Right kidney (tissue), 9 donors: ENCODE measurements at places on chromosomes 11 and 22.
A peak's percentile ranks its signal among the peaks of the same experiment; 100 is the strongest.

GRCh38 chr11:4682623-4683419 lies 14.8 kb downstream of the OR51E2 start:
- no peak for DNase-seq

GRCh38 chr22:44449061-44449682 lies 48.9 kb downstream of the RTL6 start:
- DNase-seq, result no peak

DNA sequence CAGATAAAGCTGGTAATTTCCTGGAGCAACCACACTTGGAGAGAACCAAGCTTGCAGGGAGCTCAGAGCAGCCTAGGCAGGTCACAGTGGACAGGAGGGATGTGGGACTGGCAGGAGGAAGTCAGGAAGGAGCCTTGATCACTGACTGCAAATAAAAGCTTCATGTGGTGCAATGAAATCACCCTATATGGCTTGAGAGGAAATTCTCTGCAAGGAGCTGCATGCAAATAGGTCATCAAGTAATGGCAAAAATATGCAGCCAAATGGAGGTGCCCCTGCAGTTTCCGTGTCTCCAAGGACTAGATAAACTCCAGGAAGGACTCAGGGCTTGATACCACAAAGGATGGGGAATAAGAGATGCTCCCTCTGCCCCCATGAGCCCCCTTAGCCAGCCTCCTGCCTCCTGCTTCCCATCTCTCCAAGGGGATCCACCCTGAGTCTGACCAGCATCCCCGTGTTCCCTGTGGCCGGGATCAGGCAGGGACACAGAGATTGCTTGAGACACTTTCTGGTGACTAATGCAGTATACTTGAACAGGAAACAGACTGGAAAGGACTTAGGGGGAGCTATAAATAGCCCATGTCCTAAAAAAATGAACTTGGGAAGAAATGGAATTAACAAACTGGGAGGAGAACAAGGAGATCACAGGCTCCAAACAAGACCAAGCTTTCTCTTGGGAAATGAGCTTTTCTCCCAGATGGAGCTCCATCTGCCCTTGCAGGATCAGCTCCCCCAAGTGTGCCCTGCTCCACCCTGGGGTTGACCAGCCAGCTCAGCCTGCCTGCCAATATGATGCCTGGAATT lies 23.9 kb upstream of the MICAL2 start:
- no peak for DNase-seq

DNA sequence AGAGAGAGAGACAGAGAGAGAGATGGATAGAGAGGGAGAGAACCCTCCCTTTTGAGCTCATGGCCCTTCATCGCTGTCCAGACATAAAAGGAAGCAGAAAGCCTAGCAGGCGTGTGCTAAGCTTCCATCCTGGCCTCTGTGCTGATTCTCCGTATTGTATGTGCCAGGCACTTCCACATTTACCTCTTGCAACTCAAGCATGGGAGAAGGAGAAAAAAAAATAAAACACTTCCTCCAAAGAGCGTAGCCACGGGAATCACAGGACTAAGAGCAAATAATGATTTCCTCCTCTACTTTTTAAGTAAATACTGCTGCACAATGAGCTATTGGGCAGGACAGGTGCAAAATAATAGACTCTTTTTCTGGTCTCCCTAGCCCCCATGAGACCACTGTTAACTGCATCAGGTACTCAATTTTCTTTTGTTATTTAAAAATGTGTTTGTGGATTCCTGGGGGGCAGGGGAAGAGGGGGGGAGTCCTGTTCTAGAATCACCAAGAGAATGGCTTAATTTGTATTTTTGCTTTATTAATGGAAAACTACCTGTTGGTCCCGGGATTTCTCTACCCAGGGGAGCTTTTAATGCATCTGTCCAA lies 154.3 kb downstream of the NXPE2 start:
- DNase-seq, result no peak

- no peak for DNase-seq
Measured at GRCh38 chr11:81897639-81898038, 836.0 kb downstream of the FAM181B start.

GRCh38 chr11:2097356-2097997 lies 41.7 kb downstream of the IGF2 start:
- peak; percentile 82 for DNase-seq

- peak; percentile 35 for DNase-seq
Measured at GRCh38 chr11:20617346-20618005, 18.1 kb downstream of the SLC6A5 start.

DNA sequence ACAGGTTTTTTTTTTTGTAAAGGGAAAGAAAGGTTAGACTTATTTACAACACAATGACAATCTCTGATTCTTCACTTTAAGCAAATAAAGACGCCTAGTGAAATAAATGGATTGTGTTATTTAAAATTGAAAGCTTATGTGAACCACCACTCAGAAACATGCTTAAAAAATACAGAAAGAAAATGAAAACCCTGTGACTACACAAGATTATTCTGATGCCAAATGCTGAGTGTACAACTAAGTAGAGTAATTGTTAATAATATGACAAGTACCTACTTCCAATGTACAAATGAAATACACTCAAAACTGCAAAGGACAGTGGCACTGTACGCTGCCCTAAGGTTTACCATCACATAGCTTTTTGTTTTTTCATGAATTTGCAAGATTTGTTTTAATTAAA lies 1.0 kb downstream of the BLID start:
- no peak for DNase-seq

GRCh38 chr11:117481885-117482284 lies 154.2 kb downstream of the CEP164 start:
- no peak for DNase-seq

DNA sequence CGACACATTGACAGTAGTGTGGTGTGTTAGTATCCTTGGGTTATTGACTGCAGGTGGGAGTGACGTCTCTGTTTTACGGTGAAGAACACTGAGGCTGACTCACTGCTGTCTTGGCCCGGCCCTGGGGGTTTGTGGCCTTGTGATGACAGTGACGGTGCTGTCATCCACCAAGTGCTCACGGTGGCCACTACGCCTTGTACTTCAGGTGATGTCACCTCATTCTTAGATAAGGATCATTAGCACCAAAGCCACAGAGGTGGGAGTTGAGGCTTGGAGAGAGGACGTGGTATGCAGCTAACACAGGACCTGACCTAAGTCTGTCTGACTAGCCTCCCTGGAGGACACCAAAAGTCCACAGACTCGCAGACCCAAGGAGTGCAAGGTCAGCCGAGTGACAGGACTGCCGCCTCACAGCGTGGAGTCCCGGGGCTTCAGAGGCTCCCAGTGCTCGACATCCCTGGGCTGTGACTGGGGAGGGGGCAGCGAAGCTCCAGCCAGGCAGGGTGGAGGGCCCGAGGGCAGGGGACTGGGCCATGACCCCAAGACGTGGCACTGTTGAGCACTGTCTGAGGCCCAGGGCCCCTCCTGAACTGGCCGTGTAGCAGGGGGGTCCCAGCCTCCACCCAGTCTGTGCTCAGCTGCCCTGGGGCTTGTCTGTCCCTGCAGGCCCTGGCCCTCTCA lies 56.5 kb downstream of the NAT10 start:
- no peak for DNase-seq

- DNase-seq, result no peak
Measured at GRCh38 chr22:35092406-35092805, 26.4 kb downstream of the ISX start.

DNA sequence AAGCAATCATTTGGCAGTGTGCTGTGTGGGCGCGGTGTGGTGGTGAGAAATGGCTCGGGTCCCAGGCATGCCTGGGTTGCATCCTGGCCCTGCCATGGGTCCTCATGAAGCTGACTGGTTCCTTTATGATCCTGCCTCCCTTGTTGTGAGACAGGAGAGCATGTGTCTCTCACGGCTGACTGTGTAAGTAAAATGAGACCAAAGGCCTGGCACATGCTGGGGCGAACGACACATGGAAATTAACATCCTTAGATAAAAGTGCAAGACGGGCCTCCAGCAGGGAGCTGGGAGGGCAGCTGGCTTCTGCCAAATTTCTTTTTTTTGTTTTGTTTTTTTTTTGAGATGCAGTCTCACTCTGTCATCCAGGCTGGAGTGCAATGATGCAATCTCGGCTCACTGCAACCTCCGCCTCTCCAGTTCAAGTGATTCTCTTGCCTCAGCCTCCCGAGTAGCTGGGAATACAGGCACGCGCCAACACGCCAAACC lies 9.4 kb upstream of the FBLN1 start:
- no peak for DNase-seq

- DNase-seq, result no peak
Measured at GRCh38 chr11:30579415-30580175, 6.6 kb downstream of the MPPED2 start.

DNA sequence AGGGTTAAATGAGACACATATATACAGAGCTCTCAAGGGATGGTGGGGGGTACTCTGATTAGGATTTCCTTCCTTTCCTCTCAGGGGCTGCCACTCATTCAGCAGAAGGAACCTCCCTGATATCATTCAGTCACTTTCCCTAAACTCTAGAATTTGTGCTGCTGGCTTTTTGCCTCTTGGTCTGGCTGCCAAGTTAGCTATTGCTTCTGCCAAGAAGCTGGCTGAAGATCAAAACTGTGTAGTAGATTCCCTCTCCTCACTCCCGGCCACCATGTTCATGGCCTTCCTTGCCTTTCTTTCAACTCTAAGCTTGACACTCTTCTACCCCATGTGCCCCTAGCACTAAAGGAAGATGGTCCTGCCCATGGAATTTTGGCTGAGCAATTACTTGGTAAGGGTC lies 18.7 kb downstream of the SLC6A5 start:
- no peak for DNase-seq

GRCh38 chr11:47986742-47987141 lies 6.4 kb downstream of the PTPRJ start:
- no peak for DNase-seq

DNA sequence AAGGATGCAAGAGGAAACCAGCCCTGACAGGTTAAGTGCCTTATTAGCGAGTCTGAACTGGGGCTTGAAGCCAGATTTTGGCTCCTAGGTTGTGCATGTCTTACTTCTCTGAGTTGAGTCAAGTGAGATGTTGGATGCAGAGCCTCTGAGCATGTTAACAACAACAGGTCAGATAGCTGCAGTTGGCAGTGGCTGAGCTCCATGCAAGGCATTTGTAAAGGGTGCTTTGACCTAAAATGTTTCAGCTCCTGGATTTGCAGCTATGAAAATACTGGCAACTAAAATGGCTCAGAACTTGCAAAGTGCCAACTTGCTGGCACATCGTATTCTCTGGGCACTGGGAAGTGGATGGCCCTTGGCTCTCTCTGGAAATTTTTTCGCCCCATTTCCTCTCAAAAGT lies 16.4 kb upstream of the CSRP3 start:
- DNase-seq, result no peak

GRCh38 chr11:122342089-122342744 lies 226.2 kb upstream of the BLID start:
- no peak for DNase-seq

- DNase-seq, result no peak
Measured at GRCh38 chr11:128949791-128950454, 7.3 kb upstream of the TP53AIP1 start.

DNA sequence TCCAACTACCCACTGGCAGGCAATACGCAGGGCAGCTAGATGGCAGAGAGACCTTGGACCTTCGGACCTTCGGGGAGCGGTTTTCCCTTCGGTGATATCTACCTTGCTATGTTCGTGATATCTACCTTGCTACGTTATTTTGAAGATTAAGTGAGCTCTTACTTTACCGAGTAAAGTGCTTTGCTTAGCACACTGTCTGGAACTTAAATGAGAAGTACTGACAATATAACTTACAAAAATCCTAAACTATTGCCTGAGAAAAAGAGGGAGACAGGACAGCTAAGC lies 1.0 kb upstream of the PRDM10 start:
- no peak for DNase-seq

- DNase-seq, result no peak
Measured at GRCh38 chr11:77179048-77179447, 51.0 kb downstream of the MYO7A start.

- no peak for DNase-seq
Measured at GRCh38 chr22:27139935-27140511, 482.6 kb downstream of the MIAT start.

DNA sequence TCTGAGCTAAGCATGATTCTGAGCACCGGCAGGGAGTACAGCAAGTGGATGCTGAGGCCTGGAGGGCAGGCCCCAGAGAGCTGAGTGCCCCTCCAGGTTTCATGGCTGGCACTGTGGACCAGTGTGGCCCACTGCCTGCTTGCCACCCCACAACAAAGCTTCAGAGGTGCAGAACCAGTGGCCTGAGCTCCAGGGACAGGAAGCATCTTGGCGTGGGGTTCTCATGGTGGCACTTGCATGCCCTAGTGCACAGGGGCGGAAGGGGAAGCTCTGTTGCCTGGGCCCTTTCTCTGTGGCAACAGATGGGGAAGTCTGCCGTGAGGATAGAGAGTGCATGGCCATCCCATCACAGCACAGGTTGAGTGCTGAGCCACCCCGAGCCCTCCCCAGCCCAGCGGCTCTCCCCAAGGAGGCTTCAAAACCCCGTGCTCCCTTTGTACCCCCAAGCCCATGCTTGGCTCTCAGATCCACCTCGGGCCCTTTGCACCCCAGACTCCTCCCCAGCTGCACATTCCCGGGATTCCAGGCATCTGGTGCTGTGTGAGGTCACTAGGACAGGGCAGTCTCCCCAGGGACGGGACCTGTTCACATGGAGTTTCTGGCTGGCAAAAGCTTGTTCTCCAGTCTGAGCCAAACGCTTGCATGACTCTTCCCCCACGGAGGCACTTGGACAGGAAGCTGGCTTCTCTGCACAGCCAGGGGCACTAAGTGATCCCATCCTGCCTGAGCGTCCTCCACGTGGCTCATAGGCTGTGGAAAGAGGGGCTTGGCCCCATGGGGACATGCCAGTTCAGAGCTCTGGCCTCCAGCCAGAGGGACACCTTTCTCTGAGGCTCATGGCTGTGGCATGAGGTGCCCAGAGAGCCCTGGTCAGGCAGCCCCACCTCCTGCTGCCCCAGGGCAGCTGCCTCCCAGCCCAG lies 4.2 kb downstream of the SLC25A1 start:
- DNase-seq, result no peak

- no peak for DNase-seq
Measured at GRCh38 chr11:60184824-60185511, 2.1 kb upstream of the MS4A6A start.

DNA sequence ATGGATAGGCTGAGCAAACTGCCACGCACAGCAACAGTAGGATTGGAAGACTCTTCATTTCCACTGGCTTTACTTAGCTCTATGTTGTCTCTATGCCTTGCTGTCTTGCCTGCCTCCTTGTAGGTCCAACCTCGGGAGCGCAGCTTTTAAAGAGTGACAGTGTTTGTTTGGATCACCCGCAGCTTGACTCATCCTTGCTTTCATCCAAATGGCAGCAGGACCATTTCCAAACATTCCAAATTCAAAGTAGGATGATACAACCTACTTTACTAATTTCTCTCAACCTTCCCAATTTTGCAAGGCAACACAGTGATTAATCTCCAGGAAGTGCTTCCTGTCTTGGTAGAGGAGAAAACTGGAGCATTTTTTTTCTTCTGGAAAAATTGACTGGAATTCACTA lies at the start of gene MMP3:
TSS of gene MMP3 (minus strand) at position 121 of the 400 bp plus-strand sequence. CDS start at position 58, 63 bp downstream.
- no peak for DNase-seq

GRCh38 chr11:65452806-65453490 lies 30.4 kb downstream of the NEAT1 start:
- no peak for DNase-seq

DNA sequence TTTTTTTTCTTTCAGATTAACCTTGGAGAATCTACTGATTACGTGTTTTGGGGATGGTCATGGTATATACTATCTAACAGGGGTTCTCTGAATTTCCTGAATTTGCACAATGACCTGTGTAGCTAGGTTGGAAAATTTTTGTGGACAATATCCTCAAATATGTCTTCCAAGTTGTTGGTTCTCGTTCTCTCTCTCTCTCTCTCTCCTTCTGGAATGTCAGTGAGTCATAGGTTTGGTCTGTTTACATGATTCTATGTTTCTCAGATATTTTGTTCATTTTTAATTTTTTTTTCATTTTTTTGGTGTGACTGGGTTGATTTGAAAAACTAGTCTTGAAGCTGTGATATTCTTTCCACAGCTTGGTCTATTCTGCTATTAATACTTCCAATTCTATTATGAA lies 604.0 kb upstream of the ANO3 start:
- no peak for DNase-seq
